ENCODE measurements at places on chromosomes 11 and 22.

GRCh38 chr22:33597274-33597985 lies 322.8 kb downstream of the LARGE1 start:
- no peak for DNase-seq

DNA sequence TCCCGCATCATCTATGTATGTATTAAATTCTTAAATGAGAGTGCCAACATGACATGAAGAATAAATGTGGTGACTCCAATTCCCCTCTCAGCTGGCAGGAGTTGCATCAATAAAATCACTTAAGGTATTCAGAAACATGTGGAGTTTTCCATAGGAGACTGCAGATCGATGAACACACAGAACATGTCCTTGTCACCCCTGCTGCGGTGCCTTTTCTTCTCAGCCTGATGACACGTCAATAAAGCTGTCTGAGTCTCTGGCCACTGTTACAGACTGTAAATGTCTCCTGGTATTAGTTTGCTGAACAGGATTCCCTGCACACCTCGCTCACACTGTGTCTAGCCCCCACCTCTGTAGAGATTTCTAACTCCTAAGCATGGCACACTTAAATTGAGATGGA lies 460.5 kb downstream of the LRRC4C start:
- DNase-seq = no peak

GRCh38 chr11:126601136-126601535 lies 245.7 kb downstream of the ST3GAL4 start:
- DNase-seq = no peak

DNA sequence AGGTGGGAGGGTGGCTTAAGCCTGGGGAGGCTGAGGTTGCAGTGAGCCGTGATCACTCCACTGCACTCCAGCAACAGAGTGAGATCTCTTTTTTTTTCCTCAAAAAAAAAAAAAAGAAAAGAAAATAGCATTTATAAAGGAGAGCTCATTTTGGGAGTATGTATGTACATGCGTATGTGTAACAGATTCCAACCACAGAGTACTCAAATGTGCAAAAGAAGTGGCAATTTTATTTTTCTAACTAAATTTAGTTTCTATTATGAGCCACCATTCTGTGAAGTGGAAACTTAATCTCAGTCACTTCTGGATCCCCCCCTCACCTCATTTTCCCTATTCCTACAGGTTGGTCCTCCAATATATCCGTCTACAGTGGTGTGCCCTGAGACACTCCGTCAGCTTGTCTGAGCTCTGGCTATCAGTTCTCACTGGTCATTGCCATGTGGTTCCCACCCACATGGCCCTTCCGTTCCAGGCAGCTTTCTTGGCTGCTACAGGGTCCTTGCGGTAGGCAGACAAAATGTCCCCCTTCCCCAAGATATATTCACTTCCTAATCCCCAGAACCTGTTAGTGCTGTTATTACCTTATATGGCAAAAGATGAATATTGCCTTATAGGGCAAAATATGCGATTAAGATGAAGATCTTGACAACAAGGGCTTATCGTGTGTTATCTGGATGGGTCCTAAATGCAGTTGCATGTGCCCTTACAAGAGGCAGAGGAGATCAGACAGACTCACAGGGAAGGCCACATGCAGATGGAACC lies 35.8 kb upstream of the TSKU start:
- DNase-seq = no peak

DNA sequence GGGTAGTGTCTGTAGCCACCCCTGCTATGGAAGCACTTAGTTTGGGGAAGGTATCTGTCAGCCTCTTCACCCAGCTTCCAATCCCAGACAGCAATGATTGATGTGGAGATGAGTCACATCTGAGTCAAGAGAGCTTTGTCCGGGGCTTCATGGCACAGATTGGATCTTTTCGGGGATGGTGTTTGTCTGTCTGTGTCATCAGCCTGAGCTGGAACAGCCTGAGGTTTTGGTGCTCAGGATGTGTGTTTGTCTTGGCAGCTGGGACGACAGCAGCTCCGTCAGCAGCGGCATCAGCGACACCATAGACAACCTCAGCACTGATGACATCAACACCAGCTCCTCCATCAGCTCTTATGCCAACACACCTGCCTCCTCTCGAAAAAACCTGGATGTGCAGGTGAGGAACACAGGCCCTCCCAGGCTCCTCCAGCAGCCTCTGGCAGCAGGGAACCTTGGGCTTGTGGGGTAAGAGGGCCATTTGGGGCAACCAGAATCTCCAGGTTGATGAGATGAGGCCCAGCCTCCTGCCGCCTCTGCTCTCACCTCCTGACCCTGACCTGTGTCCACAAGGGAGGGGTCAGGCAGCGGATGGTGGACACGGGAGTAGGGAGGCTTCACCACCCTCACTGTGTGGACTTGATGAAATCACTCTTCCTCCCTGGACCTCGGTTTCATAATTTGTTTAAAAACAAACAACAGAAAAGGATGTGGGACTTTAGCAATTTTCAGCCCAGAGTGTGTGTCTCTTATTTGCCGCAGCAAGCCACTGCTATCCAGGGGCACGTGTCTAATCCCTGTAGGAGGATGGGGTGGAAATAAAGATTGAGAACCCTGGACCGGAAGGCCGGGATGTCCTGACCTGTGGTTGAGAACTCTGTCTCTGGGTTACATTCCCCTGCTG lies 124.3 kb downstream of the DBX1 start:
- no peak for DNase-seq

- DNase-seq = no peak
Measured at GRCh38 chr11:130480186-130480585, 31.7 kb downstream of the ADAMTS15 start.

GRCh38 chr11:63243533-63243932 lies at the start of gene SLC22A25:
TSS of gene SLC22A25 (minus strand) at chr11:63243599. CDS start at chr11:63229652, 13,947 bp downstream.
- DNase-seq = no peak

DNA sequence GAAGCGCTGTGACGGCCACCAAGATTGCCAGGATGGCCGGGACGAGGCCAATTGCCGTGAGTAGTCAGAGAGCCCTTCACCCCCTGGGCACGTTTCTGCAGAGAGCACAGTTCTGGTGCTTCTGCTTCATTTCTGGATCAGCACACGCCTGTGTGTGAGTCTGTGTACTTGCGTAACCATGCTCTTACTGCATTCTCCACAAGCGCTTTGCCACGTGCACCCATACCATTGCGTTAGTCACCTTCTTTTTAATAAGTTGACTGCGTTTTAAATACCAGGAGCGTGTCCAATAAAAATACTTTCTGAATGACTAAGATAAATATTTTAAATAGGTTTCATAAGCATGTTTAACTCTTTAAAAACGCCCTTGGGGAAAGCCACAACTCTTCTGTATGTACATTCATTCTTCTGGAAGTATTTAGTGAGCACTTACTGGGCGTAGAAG lies 143.0 kb upstream of the SORL1-AS1 start:
- no peak for DNase-seq

DNA sequence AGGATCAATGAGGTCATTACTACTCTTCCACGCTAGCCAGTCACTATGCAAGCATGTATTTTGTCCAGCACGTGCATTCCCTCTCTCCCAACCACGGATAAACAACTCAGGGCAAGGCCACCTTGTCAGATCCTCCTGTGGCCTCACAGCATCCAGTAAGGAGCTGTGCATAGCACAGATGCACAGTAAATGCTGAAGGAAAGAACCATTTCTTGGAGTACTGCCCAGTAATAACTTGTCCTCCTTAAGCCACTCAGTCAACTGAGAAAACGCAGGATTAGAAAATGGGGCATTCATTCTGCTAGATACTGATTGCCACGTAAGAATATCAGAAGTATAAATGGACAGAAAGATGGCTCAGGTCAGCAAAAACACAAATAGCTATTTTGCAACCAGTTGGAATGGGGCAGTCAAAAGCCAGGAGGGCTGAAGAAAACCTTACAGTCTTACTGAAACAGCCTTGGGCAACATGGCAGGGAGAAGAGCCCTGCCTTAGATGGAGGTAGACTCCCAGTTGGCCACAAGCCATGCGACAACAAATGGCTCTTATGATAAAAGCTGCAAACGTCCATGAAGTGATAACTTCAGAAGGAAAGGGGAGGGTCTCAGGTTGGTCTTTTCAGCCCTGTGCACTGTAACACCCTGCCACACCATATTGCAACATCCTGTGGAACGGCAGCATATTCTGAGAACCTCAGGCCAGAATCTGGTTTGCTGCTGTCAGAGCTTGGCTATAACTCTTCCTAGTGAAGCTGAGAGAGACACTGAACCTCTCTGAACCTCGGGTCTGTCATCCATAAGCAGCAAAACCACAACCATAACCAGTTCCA lies 23.0 kb downstream of the PC start:
- DNase-seq = peak; percentile 64

DNA sequence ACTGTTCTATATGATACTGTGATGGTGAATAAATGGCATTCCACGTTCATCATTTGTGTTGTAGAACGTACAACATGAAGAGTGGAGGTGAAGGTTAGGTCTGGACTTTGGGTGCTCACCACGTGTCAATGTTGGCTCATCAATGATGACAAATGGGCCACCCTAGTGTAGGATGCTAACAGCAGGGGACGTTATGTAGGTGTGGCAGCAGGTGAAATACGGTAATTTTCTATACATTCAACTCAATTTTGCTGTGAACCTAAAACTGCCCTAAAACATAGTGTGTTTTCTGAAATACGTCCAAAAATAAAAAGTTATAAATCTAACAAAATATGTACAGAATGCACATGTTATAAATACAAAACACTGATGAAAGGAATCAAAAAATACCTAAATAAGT lies 6.2 kb downstream of the KRTAP5-6 start:
- no peak for DNase-seq

DNA sequence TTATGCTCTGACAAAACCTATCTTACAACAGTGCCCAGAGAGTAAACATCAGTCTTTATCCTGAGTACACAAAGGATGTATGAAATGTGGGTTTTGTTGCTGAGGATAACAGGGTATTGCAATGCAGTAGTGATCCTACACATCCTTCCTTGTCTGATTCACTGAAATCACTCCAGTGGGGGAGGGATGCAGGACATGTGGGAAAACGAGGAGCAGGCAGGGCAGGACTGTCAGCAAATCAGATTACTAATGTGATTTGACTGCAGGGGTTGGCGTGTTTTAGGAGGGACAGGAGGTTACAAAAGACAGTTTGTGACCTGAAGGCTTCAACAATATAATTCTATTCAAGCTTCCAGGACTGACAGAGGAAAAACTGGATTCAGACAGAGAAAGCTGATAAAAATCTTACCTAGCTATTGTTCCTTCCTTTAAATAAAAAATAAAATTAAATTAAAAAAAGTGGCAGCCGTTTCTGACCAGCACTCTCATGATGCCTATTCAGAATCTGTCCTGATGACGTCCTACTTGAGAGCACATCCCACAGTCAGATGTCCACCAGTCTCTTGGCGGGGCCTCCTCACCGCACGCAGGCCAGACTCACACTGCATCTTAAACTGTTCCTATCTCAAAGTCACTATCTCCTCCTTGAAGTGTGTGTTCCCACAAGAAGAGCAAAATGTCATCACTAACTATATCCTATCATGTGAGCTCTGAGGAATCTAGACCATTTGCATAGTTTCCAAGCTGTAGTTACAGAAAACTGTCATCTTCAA lies 50.6 kb upstream of the MN1 start:
- DNase-seq = no peak

DNA sequence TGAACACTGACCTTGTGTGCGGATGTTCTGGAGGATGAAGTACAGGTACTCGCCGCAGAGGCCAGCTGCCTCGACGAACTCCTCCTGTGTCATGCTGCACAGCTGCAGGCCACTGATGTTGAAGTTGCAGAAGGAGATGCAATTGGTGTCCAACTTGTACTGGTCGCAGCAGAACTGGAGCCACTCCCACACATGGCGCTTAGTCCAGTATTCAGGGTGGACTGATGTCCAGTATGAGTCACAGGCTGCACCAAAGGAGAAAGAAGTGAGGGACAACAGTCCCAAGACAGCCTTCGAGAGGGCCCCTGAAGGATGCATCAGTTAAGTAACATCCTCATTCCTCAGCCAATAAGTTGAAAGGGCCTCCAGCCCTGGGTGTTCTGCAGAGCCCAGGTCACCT lies 20.1 kb downstream of the ELF5 start:
- DNase-seq = no peak
